HAP-1 (cell line): ENCODE measurements at places on chromosomes 1 and 21.

GRCh38 chr1:169550294-169550693 lies 36.0 kb downstream of the F5 start:
- no peak for DNase-seq

DNA sequence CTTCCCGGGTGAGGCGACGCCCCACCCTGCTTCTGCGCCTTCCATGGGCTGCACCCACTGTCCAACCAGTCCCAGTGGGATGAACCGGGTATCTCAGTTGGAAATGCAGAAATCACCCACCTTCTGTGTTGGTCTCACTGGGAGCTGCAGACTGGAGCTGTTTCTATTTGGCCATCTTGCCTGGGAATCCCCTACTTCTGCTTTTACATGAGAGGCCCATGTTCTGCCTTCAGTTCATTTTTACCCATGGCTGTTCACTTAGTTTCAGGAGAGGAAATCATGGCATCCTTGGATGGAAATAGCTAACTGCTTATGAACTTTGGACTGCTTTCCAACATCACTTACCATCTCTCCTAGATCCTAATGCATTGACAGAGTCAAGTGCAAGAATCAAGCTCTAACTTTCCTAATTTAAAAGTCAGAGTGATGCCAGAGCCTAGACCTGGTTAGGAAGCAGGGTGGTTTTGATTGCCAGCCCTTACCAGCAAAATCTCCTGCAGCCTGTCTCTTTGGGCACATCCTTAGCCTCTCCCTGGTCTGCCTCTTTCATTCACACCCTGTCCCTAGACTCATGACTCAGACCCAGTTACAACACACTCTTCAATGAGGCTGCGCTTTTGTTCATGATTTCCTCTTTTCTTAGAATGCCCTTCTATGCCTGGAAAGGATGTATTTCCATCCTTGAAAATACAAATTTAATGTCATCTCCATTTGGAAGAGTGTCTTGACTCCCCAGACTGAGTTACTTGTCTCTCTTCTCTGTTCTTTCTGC lies 137.2 kb downstream of the KCTD3 start:
- no peak for DNase-seq

- no peak for DNase-seq
These were observed 5.6 kb downstream of the C1orf35 start for GRCh38 chr1:228097333-228098081.

DNA sequence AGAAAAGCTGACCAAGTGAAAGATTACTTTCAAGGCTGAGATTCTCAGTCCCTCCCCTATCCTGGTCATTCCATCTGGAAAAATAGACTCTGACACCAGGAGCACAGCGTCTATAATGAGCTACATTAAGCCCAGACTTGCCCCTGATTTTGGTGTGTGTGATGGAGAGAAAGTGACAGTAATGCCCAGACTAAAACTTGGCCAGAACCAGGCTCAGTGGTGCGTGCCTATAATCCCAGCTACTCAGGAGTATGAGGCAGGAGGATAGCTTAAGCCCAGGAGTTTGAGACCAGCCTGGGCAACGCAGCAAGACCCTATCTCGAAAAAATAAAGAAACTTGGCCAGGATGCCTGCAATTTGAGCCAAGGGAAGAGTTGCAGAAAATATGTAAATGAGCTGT lies 15.9 kb downstream of the PLEKHA6 start:
- no peak for DNase-seq

- DNase-seq = no peak
These were observed 50.6 kb downstream of the SDC3 start for GRCh38 chr1:30857964-30858363.

DNA sequence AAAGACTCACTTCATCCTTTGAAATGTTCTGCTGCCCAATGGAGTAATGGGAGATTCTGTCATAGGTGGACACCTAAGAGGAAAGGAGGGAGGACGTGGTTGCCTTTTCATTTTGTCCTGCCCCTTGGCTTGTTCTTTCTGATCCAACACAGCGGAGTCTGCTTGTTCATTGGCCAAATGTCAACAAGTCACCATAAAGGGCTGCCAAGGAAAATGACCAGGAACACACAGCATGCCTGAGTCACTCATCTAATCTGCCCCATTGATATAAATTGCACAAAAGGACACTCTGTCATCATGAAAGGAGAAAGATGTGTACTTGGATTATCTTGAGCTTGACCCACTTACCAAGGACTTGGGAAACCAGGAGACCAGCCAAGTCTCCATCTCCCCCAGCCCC lies 422.9 kb downstream of the SETD4 start:
- DNase-seq = no peak

- DNase-seq = no peak
These were observed 36.9 kb upstream of the EDEM3 start for GRCh38 chr1:184791550-184791900.

- no peak for DNase-seq
These were observed 24.5 kb upstream of the PKP1 start for GRCh38 chr1:201258763-201259230.

DNA sequence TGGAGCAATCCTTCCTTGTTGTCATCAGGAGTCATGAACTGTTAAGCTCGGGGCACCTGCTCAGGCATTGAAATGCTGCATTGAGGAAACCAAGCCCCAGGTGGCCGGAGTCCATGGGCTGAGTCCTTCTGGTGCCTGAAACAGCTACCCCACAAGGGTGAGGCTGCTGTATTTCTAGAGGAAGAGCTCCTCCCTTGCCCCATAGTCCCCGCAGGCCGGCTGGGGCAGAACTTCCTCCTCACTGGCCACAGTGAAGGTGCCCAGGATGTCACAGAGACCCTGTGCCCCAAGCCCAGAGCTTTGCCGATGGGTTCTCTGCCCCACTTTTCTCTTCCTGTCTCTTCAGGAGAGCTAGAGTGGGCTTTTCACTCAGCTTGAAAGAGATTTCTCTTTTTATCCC lies 80.8 kb upstream of the GCLM start:
- DNase-seq = no peak

GRCh38 chr1:38781872-38782617 lies 77.5 kb downstream of the RRAGC start:
- DNase-seq = no peak

GRCh38 chr1:213050745-213051126 lies 305 bp upstream of the RPS6KC1 start:
- no peak for DNase-seq

DNA sequence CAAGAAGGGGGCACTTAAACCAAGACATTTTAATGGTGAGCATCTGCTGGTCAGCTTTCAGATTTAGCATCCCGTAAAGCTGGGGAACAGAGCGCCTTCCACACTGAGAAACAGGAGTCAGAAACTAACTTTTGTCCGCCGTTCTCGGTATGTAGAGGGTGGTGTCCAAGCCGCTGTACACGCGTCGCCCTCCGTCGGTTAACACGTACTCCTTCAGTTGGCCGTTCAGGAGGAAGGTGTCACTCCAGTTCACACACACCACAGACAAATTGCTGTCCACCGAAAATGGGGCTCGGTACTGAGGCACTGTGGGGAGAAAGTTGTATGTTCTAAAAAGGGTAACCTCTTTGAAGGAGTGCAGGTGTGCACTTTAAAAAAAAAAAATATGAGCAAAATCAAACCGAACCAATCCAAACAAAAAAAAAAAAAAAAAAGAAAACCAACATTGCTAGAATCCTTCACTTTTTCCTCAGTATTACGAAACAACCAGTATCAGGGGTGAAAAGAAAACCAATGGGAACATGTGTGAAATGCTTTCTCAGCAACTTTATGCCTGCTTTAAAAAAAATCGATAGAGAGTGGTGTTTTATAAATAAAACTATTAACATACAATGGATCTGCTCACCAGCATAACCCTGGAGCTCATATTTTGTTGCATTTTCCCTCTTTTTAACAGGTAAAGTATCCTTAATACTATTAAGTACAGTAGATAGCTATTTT lies 73.5 kb downstream of the KCTD3 start:
- DNase-seq = no peak
